ENCODE measurements at places on chromosomes 12 and 14.

GRCh38 chr14:31159682-31160296 lies 47.8 kb downstream of the HECTD1 start:
- no peak for DNase-seq

GRCh38 chr12:132795847-132796246 lies 32.8 kb downstream of the GOLGA3 start:
- no peak for DNase-seq

DNA sequence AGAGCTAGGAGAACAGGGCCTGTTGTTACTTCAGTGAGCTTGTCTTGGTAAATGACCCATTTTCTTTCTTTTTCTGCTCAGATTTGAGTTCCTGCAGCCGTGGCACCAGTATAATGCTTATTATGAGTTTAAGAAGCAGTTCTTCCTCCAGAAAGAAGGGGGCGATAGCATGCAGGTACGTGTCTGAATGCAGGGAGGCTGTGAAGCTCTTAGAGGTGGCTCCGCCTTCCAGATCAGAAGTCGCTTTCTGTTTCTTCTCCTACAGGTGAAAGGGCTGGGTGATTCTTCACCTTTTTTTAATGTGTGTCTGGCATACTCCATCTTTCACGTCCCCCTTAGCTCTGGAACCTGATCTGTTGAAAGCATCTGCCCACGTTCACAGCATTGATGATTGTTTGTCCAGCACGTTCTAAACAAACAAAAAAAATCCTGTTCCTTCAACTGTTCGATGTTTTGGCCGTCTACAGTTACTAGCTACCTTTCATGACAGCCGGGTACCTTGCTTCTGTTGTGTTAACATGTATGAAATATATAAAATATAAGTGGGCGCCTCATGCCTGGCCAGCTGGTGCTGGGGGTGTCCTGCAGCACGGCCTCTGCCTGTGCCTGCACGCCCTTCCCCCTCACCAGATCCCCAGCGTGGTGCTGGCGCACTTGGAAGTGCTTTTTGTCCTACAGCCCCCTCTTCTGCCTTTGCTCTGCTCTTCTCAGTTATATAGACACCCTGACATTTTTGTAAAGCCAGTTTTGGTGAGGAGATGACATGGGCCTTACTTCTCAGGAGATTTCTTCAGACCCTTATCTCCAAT lies 44.6 kb downstream of the SFSWAP start:
- DNase-seq = no peak

- no peak for DNase-seq
Observed at GRCh38 chr12:6187948-6188793, 12.0 kb upstream of the CD9 start.

DNA sequence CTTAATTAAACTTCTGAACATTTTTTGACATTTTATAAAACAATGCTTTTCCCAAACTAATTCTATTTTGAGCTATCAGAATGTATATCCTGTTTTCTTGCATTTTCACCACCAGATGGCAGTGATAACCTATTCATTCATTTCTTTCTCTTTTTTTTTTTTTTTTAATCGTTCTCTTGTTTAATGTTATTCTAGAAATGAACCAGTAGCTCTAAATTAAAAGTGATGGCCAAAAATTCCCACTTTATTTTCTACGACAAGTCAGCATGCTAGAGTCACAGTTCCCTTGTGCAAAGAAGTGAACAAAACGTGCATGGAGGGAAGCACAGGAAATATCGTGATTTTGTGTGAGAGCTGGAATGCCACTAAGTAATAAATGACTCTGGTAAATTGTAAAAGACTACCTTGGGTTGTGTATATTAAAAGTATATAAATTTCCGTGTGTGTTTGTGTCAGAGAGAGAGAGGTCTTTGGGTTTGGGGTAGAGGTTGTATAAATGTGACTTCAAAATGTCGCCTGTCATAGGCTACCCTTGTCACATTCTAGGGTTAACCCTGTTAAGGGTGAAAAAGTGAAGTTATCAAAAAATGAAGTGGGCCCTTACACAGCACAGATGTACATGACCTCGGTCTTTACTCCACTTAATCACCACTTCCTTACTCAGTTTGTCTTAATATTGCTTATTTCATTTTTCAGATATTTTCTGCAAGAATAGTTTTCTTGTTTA lies 40.4 kb upstream of the LDHB start:
- no peak for DNase-seq

DNA sequence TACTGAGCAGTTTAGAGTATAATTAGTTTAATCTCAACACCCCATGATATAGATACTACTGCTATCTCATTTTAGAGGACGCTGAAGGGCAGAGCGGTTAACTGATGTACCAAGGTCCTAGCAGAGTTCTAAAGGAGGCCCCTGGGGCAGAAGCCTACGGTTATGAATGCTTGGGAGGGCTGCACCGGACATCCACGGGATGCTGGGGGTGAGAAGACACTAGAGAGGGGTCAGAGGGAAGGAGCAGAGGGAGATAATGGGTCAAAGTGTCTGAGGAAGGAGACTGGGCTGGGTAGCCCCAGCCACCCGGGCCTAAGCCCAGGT lies 1.6 kb upstream of the ACTR6 start:
- DNase-seq = no peak

GRCh38 chr12:130164936-130165335 lies 2.7 kb downstream of the FZD10 start:
- DNase-seq = no peak

DNA sequence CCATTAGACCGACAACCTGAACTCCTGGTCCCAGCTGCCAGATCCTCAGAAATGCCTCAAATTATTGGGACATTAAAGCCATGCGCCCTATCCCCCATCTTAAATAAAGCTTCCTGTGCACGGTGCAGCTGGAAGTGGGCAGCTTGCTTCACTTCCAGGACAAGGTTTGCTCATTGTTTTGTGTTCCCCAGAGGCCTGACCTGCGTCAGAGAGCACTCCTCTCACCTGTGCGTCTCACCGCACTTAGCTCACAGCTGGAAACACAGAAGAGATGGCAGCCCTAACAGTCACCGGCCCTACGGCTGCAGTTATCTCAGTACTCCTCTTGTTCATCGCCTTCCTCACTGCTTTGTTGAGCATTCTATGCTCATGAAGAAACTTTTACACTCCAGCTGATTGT lies 135.5 kb downstream of the ANO2 start:
- no peak for DNase-seq

DNA sequence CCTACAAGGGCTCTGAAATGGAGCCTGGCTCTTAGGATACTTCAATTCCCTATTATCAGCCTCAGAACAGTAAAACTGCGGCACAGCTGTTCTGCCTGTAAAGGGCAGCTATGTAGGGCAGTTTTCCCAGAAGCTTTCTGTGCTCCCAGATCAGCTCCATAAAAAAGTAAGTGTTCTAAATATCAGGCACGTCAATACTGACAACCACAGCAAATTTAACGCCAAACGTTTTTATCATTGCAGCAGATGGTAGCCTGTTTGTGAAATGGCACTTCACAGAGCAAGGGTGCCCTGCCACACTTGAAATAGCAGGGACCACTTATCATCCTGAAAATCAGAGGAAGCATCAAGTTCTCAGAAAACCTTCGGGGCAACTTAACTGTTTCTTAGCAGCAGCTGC lies 54.8 kb upstream of the PTHLH start:
- no peak for DNase-seq

DNA sequence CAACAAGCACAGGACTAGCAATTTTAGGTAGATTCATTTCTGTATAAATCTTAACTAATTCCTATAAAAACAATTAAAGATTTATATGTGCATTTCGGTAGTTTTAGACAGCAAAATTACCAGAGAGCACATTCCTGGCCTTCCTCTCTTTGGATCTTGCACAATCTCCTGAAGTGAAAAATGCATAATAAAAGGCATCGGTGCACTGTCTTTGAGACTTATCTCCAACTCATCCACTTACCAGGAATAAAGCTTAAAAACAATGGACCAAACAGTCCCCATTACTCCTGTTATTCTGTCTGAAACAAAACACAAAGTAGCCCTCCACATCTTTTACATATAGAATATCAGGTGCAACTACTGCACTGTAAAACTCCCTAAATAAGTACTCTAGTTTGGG lies 69.3 kb downstream of the HECTD1 start:
- no peak for DNase-seq

DNA sequence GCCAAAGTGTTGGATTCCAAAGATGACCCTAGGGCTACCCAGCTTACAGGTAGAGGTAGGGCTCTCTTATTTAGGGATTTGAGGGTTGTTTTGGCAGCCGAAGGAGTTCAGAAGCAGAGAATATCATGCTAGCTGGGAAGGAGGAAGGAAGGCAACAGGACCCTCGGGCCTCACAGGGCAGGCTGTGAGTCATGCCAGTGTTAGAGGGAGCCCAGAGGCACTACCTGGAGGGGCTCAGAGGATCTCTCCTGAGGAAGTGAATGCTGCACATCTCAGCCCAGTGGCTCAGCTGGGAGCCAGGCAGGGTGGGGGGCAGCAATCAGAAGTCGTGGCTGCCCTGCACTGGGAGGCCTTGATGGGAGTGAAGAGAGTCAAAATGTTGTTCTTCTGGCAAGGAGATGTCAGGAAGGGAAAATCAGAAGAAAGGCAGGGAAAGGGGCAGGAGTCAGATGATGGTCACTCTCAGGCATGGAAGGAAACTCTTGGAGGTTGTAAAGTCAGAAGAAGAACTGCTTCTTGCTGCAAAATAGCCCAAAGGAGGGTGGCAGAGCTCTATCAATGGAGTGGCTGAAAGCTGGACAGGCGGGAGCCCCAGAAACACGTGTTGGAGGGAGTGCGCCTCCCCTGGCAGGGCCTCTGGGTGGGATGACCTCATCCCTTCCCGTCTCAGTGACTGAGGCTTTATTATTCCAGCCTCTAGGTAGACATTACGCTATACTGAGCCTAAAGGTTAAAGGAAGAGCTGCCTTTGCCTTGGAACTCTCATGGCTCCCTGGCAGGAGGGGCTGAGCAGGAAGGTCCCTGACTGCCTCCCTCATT lies 141.3 kb downstream of the SMOC1 start:
- no peak for DNase-seq

GRCh38 chr14:101514136-101514535 lies 47.2 kb upstream of the DIO3 start:
- no peak for DNase-seq

DNA sequence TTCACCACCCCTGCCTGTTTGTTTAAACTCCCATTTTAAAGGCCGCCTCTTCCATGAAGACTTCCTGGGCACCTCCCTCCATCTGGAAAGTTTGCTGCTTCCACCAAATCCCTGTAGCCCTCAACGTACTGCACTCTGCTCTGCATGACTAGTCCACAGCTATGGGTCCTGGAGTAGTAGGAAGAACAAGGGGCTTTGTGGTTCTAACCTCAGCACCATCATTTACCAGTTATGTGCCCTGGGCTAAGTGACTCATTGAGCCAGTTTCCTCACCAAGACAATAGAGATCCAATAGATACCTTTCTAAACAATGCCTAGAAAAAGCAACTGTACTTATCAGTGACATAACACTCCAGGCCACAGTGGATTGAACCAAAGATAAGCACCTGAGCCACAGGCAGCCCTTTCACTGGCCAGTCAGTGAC lies 8.5 kb upstream of the LTBP2 start:
- no peak for DNase-seq

DNA sequence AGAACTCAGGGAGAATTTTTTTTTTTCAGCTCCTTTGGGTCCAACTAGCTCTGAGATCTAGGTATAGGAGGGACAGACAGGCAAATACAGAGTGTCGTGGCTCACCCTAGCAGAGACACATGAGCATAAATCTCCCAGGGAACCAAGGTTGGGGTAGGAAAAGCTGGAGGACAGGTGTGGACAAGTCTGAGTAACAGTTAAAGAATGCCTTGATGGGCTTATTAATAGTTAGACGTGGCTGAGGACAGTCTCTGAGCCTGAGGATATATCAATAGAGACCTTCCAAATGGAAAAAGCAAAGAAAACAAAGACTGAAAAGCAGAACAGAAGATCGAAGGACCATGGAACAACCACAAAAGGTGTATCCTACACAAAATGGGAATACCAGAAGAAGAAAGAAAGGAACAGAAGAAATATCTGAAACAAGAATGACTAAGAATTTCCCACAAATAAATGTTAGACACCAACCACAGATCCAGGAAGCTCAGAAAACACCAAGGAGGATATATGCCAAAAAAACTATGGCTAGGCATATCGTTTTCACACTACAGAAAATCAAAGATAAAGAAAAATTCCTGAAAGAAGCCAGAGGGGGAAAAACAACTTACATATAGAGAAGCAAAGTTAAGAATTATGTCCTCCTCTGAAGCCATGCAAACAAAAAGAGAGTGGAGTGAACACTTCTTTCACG lies 80.9 kb downstream of the PTPRB start:
- DNase-seq = no peak

DNA sequence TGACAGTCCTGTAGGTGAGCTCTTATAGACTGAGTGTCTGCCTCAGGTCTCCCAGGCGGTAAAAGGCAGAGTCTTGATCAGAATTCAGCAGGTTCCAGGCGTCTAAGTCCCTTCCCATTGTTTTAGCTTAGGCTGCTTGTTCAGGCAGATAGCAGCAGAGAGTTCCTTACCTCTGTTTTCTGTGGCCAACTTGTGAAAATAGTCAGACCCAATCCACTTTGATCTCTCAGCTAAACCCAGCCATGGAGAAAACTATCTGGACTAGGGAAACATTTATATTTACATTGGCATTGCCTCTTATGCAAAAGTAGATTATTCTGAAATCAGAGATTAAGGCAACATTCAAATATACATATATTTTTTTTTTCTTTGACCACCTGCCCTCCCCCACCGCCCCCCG lies 21.4 kb downstream of the CCDC62 start:
- DNase-seq = no peak

GRCh38 chr12:102911320-102911719 lies 5.7 kb downstream of the PAH start:
- DNase-seq = no peak

GRCh38 chr12:52713960-52714886 lies 10.9 kb upstream of the KRT77 start:
- DNase-seq = no peak

- DNase-seq = no peak
Observed at GRCh38 chr14:76261371-76261811, 109.7 kb downstream of the GPATCH2L start.

DNA sequence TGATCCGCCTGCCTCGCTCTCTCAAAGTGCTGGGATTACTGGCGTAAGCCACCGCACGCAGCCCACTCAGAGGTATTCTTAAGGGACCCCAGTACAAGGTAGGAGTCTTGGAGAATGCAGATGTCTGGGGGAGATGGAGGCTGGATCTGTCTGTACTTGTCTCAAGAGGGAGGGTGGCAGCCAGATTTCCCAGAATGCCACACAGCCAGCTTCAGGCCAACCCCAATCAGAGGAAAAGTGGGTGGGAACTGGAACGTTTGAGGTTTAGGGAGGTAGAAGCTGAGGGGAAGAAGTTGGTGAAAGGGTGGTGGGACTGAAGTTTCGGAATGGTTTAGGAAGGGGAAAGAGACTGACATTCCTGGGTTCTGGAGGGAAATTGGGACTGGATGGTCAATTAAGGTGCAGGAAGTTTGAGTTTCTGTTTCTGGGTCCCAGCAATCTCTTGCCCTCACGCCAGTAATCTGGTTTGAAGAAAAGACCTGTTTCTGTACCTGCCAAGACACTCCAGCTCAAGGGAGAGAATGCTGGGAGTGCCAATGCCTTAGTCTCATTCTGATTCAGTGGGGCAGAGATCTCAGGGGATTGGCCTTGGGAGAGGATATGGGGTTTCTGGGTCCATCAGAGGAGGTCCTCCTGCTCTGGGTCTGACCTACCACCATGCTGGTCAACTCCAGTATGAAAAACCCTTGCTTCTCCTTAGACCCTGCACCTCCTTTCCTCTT lies 8.1 kb upstream of the ZNF385A start:
- DNase-seq = no peak
